ENCODE measurements at places on chromosomes 1 and 21.

DNA sequence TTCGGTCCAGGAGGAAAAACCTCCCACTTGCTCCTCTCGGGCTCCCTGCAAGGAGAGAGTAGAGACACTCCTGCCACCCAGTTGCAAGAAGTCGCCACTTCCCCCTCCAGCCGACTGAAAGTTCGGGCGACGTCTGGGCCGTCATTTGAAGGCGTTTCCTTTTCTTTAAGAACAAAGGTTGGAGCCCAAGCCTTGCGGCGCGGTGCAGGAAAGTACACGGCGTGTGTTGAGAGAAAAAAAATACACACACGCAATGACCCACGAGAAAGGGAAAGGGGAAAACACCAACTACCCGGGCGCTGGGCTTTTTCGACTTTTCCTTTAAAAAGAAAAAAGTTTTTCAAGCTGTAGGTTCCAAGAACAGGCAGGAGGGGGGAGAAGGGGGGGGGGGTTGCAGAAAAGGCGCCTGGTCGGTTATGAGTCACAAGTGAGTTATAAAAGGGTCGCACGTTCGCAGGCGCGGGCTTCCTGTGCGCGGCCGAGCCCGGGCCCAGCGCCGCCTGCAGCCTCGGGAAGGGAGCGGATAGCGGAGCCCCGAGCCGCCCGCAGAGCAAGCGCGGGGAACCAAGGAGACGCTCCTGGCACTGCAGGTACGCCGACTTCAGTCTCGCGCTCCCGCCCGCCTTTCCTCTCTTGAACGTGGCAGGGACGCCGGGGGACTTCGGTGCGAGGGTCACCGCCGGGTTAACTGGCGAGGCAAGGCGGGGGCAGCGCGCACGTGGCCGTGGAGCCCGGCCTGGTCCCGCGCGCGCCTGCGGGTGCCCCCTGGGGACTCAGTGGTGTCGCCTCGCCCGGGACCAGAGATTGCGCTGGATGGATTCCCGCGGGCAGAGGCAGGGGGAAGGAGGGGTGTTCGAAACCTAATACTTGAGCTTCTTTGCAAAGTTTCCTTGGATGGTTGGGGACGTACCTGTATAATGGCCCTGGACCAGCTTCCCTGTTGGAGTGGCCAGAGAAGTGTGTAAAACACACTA lies 45.3 kb downstream of the MRPL39 start:
- peak; percentile 65 for DNase-seq

DNA sequence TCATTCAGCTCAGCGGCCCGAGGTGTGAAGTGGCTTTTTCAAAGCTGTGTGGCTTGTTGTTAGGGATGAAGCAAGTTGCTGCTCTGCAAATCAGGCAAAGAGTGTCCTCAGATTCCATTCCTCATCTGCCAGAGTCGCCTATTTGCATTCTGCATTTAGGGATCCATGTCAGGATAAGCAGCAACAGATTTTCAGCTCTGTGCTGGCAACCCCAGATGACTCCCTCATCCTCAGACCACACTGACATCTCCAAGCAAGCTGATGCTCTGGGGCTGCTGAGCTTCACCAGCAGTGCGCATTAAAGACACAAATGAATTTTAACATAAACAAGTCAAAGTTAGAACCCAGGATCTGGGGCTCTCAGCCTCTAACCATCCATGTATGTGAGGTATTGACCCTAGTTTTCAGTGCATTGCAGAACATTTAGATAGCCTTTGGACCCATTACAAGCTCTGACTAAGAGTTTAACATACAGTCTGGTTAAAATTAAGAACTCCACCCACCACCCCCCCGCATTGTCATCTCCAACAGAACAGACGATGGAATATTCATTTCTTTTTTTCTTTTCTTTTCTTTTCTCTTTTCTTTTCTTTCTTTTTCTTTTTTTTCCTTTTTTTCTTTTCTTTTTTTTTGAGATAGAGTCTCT lies 10.9 kb downstream of the CFAP107 start:
- no peak for DNase-seq

DNA sequence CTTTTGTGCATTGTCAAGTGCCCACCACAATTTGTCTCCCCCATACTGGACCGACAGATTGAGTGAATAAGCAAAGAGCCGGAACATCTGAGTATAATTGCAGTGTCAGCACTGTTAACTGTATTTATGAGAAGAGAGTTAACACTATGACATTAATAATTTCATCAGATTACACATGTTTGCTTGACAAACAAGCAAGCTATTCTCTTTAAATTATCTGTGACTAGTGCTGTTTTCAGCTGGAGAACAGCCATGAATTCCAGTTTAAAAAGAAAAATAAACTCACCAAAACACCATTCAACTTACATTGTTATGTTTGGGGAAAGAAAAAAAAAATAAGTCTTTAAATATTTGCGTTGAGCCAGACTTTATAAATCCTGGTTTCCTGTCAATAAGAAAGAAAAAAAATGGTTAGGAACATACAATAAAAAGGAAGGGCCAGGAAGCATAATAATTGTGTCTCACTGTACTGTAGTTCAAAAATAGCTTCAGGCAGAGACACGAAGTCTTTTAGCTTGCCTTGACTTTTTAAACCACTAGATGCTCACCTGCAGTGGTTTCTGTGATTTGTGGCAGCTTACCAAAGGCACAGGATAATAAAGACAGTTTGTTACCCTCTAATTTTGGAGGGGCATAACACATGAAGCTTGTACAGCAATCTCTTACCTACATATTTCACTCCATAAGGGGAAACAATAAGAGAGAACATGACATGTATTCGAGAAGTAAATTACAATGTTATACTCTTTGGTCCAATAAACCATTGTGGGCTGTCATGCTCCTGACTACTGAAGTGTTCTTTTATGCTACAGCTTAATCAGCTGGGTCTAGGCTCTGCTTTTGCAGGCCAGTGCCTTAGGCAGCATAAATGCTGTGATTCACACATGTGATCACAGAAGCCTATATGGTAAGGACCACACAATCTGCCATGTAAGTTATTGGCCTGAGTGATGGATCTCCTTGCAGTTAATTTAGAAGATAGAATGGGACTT lies 302.0 kb upstream of the ADGRL2 start:
- no peak for DNase-seq

DNA sequence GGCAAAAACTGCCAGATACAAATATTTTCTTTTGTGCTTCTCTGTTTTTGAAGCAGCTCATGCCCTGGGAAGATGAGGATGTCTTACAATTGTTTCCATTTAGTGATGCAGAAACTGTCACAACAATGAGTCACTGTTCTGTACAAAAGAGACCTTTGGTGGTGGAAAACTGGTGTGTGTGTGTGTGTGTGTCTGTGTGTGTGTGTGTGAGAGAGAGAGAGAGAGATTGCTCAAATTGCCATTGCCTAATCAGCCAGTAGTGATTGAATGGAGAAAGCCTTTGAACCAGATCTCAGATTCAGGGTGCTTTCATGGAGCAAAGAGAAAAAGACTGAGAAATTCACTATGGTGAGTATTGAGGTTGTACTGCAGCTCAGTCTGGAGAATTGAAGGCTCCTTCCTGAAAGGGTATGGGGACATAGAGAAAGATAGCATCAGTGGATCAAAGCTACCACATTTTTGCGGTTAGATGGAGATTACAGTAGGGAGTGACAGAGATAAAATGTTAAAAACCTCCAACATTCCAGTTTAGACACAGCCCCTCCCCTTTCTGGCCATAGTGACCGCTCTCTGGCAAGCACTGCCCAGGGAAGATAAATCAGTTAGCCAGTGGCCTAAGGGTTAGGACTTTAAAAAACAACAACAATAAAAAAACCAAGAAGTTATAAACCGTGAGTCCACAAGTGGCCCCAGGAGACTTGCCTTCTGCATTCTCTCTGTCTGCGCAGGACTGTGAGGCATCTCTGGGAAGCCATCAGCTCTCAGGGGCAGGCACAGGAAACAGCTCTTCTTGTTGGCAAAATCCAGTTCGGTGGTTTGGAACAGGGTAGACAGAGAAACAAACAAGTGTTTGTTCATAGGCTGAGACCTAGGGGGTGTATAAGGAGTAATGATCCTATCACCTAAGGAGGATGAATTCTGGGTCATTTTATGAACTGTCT lies 406.5 kb downstream of the DUSP10 start:
- DNase-seq, result peak; percentile 40

DNA sequence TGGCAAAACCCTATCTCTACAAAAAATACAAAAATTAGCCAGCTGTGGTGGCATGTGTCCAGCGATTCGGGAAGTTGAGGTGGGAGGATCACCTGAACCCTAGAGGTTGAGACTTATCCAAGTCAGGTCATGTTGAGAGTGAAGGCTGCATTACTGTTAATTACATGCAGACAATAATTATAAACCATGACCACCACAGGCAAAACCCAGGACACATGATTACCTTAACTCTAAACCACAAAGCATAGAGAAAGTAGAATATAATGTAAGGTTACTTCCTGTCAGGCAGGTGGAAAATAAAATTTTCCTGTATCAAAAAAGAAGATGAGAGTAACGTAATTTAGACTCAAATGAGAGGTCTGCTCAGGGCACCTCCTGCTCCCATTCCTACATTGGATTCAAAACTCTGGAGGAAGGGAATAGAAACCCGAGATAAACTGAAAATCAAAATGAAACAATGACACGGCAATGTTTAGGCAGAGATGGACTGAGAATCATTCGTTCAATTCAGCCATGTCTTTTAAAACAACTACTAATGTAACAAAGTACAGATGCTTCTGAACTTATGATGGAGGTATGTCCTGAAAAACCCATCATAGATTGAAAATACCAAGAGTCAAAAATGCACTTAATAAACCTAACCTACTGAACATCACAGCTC lies 33.6 kb downstream of the RGS8 start:
- no peak for DNase-seq
